ENCODE measurements at places on chromosomes 5 and 9. TPM values are rescaled to one million over a fixed set of nuclear protein-coding genes. Genes with fewer than 3 reads are reported as not detected.

FCN2 gene
- not detected for total RNA-seq

TMEM167A gene
- 70.9 TPM for total RNA-seq

DNA sequence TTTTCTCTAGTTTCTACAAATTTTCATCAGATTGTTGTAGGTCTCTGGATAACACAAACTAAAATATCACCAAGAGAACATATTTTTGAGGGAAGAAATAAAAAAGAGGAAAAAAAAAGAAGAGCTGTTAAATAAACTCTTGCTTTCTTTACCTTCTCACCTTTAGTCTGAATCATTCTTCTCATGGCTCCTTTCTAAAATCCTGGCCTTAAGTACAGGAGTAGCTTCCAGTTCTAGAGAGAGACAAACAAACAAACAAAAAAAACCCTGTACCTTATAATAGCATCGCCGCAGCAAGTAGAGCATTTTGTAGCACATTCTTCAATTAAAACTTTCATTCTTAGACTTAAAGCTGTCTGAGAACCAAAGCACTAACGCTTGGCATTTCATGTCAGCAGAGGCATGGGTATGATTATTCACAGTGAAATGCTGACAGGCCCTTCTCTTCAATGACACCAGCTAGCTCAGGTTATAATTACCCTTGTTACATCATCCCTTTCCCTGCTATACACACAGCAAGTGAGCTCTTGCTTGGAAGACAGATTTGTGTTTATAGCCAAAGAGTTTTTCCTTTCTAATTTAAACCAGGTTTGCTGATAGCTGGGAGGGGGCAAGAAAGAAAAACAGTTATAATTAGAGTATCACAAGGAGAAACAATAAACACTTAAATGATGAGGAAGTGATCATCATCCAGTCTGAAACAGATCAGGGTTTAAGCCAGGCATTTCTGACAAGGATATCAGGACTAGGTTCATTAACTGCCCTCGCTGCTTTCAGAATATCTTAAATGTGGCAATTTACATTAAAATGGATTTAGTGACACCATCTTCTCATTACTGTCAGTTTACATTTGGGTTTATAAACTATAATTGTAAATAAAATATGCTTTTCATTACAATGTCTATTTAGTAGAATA lies 510.9 kb upstream of the ZNF608 start:
- H3K4me3 ChIP-seq, result no peak overlapping the region
- H3K27me3 ChIP-seq, result no peaks in the 10 kb centered on the region
- H3K27ac ChIP-seq, result no peak overlapping the region
- DNase-seq, result no peak
- H3K36me3 ChIP-seq, result no peaks in the 10 kb centered on the region
- H3K4me1 ChIP-seq, result no peaks in the 10 kb centered on the region

DNA sequence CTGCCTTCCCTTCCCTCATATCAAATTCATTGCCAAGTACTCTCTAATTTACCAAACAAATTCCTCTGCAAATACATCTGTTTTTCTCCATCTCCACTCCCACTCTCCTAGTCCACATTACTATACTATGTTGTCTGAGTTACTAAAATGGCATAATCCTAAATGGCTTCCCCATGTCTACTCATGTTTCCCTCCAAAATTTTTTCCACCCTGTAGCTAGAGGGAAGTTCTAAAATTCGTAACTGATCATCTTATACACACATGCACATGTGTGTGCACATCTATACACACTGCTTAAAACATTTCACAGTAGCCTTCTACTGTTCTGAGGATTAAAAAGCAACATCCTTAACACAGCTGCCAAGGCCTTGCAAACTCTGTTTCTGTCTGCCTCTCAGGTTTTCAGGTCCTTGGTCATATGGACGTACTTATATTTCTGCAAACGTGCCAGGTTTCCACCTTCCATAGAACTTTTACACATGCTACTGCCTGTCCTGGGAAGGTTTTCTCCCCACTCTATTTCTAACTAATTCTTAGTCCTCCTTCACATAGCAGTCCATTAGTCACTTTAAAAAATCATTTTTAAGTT lies 140.6 kb downstream of the LURAP1L start:
- H3K27me3 ChIP-seq, result no peaks in the 10 kb centered on the region
- H3K4me1 ChIP-seq, result no peaks in the 10 kb centered on the region
- no peak overlapping the region for H3K27ac ChIP-seq
- H3K4me3 ChIP-seq, result no peak overlapping the region
- no peaks in the 10 kb centered on the region for H3K36me3 ChIP-seq

- H3K27ac ChIP-seq, result no peak overlapping the region
- H3K27me3 ChIP-seq, result peaks cover 37% of the 10 kb centered on the region
- H3K4me1 ChIP-seq, result no peaks in the 10 kb centered on the region
- DNase-seq, result peak; percentile 41
- H3K36me3 ChIP-seq, result no peaks in the 10 kb centered on the region
These were observed 30.1 kb upstream of the PDE8B start for GRCh38 chr5:77180167-77181081.

DPP7 gene
- 204 TPM for total RNA-seq

DPYSL3 gene
- 0.18 TPM for total RNA-seq

LCN12 gene
- 1.5 TPM for total RNA-seq

ZNF300 gene
- 2.4 TPM for total RNA-seq

LCP2 gene
- 232 TPM for total RNA-seq

- H3K4me3 ChIP-seq, result no peak overlapping the region
- no peak for DNase-seq
- H3K27ac ChIP-seq, result no peak overlapping the region
- no peaks in the 10 kb centered on the region for H3K27me3 ChIP-seq
These were observed 22.3 kb upstream of the LMNB1 start for GRCh38 chr5:126754609-126755008.

DNA sequence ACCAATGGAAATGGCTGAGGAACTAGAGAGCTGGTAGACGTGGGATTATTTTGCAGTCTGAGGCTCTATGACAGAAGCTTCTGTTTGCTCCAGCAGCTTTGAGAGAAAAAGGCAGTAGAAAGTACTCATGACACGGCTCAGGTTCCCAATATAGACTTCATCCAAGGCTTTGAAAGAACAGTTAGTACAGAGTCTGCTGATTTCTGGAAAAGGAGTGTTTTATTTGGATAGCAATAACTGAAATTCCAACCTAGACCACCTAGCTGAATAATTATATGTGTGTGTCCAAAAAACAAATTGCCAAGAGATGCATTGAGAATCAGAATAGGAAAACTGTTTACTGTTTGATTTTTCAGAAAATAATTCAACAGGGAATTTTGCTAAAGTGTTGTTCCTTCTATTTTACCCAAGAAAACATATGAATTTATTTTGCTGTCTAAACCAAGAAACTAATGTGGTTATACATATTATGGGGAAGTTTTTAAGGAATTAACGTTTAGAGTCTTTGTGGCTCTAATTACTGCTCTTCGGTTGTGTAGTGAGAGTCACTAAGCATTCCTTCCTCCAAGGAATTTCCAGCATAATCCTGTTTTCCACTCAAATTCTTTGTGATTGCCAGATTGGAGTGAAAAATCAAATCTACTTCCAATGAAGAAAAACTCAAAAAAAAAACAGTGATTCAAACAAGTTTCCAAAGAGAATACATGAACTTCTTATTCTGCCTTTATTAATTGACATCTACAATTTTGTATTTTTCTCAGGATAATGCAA lies 18.1 kb upstream of the MTX3 start:
- peaks cover 2% of the 10 kb centered on the region for H3K36me3 ChIP-seq
- DNase-seq, result no peak
- H3K4me1 ChIP-seq, result no peaks in the 10 kb centered on the region
- H3K27me3 ChIP-seq, result no peaks in the 10 kb centered on the region

- DNase-seq, result no peak
- no peak overlapping the region for H3K4me3 ChIP-seq
- H3K27ac ChIP-seq, result no peak overlapping the region
- H3K4me1 ChIP-seq, result peaks cover 6% of the 10 kb centered on the region
- H3K27me3 ChIP-seq, result peaks cover 8% of the 10 kb centered on the region
These were observed 104.6 kb upstream of the ADRA1B start for GRCh38 chr5:159811712-159812111.

TRIM32 gene
- 10.2 TPM for total RNA-seq

FANCC gene
- 16.7 TPM for total RNA-seq

DNA sequence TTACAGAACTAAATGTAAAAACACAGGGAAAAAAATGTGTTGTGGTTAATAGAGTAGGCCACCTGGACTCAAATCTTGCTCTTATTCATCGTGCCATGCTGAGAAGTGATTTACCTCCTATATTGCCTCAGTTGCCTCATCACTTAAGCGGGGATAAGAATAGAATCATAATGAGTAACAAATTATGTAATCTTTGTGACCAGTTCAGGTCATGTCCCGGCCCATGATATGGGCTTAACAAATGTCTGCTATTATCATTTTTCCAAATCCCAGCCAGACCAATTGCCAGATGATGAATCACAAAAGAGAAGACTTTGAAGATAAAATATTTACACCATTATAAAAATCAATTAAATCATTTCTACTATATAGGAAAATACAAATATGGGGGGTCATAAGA lies 89.8 kb downstream of the CDH6 start:
- no peak overlapping the region for H3K4me3 ChIP-seq
- no peaks in the 10 kb centered on the region for H3K4me1 ChIP-seq
- H3K27ac ChIP-seq, result no peak overlapping the region

DNA sequence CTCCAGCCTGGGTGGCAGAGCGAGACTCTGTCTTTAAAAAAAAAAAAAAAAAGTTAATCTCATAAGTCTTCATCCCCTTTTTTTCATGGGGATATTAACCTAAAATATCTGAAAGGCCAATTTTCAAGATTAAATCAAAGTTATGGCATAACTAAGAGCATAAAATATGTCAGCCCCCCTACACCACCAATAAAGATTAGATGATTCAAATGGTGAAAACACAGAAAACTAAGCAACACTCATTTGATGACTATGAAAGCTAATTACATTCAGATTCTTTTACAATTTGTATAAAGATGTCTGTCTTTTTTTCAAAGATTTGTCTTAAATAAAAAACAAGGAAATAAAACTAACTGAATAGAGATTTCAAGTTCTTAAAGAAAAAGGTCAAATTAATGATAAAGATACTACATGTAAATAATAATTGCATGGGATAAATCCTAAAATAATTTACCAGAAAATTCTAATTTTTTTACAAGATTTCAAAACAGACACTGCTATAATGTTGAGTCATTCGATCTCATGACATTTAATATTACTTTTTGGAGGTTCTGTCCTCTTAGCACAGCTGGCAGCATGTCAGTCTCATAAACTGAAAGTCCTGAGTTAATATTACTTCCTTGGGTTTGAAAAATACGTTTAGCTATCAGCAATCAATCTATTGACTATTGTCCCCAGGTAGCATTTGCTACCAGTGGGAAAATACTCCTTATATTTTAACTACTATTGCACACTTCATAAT lies 112.9 kb downstream of the KIAA0825 start:
- H3K36me3 ChIP-seq, result no peaks in the 10 kb centered on the region
- no peak overlapping the region for H3K27ac ChIP-seq
- H3K4me3 ChIP-seq, result no peak overlapping the region
- DNase-seq, result no peak

- DNase-seq, result no peak
- H3K27me3 ChIP-seq, result peaks cover 13% of the 10 kb centered on the region
- H3K4me3 ChIP-seq, result no peak overlapping the region
- no peaks in the 10 kb centered on the region for H3K36me3 ChIP-seq
- H3K4me1 ChIP-seq, result no peaks in the 10 kb centered on the region
These were observed 430.8 kb downstream of the ARHGEF28 start for GRCh38 chr5:74056789-74057164.

DNA sequence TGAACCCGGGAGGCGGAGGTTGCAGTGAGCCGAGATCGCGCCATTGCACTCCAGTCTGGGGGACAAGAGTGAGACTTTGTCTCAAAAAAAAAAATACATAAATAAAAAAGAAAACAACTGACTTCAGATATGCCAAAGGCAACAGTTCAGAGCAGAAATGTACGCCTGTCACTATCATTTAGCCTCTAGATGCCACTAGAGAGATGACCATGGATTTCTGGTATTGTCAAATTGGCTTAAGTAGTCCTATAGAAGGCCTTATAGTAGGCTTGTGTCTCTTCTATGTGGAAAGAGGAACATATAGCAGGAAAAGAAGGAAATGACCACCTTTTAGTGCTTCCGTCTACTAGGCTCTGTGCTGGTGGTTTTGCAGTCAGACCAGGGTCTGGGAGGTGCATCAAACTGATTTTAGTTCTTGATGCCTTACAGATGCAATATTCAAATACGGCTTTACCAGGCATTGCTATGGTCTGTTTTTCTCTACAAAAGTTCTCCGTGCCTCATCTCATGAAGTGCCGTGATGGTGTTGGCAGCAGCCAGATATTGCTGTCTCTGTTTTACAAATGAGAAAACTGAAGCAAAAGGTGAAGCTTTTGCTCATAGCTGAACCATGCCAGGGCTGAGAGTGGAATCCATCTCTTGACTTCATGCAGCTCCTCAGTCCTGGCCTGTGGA lies 17.2 kb downstream of the AGXT2 start:
- no peak for DNase-seq
- H3K4me3 ChIP-seq, result no peak overlapping the region
- H3K27me3 ChIP-seq, result peaks cover 21% of the 10 kb centered on the region
- no peak overlapping the region for H3K27ac ChIP-seq
- H3K4me1 ChIP-seq, result no peaks in the 10 kb centered on the region
- no peaks in the 10 kb centered on the region for H3K36me3 ChIP-seq

BHMT2 gene
- not detected for total RNA-seq

DNA sequence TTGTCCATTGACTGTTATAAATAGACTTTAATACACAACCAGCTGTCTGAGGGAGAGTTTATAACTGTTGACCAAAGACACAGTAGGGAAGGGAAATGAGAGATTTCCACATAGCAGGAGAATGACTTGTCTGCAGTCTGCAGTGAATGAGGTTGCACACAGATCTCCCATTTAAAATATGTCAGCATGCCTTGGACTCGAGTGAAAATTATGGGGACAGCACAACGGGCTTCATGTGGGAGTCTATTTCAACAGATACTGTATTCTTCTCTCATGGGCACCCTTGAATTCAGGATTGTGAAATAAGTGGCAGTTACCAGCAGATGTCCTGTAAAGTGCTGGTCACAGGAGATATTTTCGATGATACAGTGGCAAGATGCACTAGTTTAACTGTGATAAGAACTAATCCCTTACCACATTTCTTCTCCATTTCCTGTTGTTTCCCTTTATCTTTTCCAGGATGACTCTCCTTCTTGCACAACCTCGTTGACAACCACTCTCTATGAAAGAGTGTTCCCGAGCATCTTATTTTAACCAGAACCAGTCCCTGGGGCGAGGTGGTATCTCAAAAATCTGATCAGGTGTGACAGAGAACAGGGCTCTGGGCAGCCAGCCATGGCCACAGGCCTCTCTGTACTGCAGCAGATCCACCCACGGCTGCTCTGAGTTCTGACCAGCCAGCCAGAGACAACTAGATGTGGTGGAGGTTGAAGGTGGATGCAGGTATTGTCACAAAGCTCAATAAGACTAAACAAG lies 51.5 kb upstream of the MAP3K1 start:
- DNase-seq, result no peak
- no peak overlapping the region for H3K4me3 ChIP-seq
- H3K27ac ChIP-seq, result no peak overlapping the region
- H3K4me1 ChIP-seq, result peaks cover 3% of the 10 kb centered on the region

DNA sequence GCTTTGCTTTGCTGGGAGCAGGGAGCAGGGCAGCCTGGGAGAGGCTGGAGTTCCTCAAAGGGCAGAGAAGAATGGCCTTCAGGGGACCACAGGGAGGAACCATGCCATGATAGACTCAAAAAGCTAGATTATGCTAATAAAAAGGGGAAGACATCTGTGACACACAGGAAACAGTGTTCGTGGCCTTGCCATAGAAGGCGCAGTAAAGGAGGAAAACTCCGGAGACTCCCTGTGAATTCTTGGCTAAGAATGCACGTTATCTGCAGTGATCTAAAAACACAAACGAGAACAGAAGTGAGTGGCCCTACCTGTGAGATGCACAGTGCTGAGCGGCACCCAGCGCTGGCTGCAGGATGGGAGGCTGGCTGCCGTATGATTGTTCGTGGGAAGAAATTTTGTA lies 15.9 kb upstream of the LTC4S start:
- DNase-seq, result no peak
- no peaks in the 10 kb centered on the region for H3K4me1 ChIP-seq
- no peaks in the 10 kb centered on the region for H3K27me3 ChIP-seq

SLC4A9 gene
- total RNA-seq, result 0.73 TPM

Data from activated CD4-positive, alpha-beta T cell treated with anti-CD3 and anti-CD28 coated beads for 36 hours (primary cell).